ENCODE measurements at places on chromosomes 12 and 14.

DNA sequence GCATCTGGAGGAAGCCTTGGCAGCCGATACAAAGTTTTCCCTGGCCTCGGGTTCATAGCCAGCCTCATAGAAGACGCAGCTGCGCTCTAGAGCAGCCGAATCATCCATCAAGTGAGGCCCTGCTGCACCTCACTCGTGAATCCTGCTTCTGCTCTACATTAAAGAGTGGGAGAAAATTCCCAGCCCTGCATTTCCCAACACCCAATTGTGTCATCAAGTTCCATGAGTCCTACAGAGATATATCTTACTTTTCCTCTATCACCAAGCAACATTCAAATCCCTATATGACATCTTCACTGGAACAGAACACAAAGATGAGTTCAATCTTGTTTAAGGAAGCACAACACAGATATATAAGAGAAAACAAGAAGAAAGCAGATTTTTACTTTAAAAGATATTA lies 139.3 kb downstream of the TTC7B start:
- no peak for DNase-seq

DNA sequence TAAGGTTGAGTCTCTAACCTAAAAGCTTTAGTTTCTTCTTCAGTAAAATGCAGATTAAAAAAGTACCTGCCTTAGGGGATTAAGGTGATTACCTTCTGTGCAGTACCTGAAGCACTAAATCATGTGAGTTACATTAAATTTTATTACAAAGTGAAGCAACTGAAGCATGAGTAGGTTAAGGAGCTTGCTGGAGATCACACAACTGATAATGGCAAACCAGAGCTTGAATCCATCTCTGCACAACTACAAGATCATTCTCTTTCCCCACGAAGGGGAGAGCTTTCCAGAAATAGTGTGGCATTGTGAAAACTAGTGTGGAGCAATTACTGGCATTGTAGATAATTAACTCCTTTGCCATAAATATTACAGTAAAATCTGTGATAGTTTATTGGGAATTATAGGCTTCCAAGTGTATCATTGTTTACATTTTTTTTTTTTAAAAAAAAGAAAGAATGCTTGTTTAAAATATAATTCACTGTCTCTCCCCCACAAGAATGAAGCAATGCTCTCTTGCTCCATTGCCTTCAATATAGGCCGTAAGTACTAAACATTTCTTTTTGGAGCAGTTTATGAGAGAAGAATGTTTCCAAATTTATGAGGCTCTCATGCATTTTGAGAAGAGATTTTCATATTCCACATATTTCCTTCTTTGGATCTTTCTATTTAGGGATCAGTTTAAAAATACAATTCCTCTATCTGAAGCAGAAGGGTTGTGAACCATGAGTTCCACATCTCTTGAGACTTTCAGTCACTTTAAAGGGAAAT lies 20.5 kb downstream of the SLC38A2 start:
- DNase-seq: no peak

DNA sequence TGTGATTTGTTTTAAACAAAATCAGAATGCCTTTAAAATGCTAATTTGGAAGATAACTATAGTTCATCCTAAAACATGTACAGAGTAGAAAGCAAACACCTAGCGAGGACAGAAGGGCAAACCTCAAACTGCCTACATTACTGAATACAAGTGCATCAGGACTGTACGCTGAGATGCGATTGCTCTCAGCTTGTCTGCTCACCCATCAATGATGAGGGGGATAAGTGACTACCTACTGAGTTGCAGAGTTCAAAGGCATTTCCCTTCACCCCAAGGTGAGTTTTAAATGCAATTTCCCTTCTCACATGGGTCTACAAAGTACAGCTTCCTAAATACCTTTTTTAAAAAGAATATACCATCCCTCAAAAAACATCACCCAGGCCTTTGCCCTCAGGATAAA lies 52.9 kb downstream of the PHLDA1 start:
- no peak for DNase-seq

- no peak for DNase-seq
These were observed 4.2 kb upstream of the ASPG start for GRCh38 chr14:104081261-104081835.

GRCh38 chr12:66050610-66051009 lies 79.9 kb downstream of the LLPH start:
- DNase-seq: no peak

DNA sequence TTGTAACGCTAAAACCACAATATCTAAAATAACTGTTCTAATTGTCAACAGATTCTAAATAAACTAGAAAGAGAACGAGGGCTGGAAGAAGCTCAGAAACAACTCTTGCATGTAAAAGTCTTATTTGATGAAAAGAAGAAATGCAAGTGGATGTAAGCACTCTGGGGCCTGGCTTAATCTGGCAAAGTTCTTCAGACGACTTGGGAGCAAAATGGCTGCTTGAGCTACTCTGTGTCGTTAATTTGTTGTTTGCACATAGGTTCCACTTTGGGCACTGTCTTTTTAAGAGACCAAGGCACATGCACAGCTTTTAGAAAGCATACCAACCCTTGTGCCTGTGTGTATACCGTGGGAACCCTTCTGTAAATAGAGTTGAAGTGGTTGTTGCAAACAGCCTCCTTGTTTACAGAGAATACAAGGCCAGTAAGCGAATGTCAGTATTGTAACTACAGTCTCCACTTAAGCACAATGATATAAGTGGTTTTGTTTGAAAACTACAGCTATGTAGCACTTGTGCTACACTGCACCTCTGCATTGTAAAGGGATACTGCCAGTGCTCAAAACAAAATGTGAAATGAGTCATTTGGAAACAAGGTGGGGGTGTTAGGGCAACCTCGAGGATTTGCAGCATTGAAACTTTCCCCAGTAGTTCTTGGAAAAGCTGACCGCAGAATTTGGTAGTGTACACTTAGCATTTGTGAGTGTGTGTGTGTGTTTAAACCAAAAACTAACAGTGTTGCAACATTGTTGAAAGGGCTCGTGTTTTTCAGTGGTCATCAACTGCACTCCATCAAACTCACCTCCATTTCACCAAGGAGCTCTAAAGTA lies 154.3 kb downstream of the CEP83 start:
- no peak for DNase-seq

GRCh38 chr12:40192704-40193255 lies 32.0 kb upstream of the LRRK2 start:
- no peak for DNase-seq

DNA sequence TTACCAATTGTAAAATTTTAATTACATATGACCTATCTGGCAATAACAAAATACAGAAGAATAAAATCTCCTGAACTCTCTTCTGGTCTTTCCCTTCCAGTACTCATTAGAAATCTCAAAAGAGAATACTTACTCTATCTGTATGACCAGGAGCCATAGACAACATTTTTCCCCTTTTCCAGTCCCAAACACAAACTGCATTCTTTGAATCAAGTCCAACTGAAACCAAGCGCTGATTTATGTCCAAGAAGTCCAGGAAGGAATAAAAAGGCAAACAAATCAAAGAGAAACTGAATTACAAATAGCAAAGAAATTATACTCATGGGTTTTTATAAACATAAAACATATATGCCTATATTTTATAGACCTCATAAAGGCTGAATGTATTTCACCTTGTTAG lies 46.7 kb downstream of the EML5 start:
- no peak for DNase-seq

Data from activated CD8-positive, alpha-beta memory T cell treated with anti-CD3 and anti-CD28 coated beads for 1 hour (primary cell).